Hematopoietic multipotent progenitor cell treated with erythropoietin and hydrocortisone succinate and interleukin-3 and kit ligand, for 8 days (in vitro differentiated cells): ENCODE measurements at places on chromosomes 2 and 18.

GRCh38 chr2:149164296-149164695, 125.8 kb downstream of the LYPD6B start:
- no peak for DNase-seq

DNA sequence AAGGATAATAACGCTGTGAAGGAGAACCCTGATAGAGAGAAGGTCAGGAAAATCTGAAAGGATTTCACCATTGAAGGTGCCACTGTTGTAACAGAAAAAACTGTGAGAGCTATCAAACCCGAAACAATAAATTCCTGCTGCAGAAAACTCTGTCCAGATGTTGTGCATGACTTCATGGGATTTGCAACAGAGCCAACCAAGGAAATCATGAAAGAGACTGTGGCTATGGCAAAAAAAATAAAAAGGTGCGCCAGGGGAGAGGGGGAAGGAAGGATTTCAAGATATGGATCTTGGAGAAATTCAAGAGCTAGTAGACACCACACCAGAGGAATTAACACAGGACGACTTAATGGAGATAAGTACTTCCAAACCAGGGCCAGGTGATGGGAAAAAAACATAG, 88.0 kb downstream of the LDLRAD4 start:
- DNase-seq = no peak

- no peak for DNase-seq
These were observed 221.7 kb downstream of the CDH20 start for GRCh38 chr18:61554946-61555361.

- DNase-seq = no peak
These were observed 107.4 kb upstream of the KCTD1 start for GRCh38 chr18:26655525-26656430.

- DNase-seq = no peak
These were observed 7.3 kb downstream of the CAPN10 start for GRCh38 chr2:240593703-240594451.

DNA sequence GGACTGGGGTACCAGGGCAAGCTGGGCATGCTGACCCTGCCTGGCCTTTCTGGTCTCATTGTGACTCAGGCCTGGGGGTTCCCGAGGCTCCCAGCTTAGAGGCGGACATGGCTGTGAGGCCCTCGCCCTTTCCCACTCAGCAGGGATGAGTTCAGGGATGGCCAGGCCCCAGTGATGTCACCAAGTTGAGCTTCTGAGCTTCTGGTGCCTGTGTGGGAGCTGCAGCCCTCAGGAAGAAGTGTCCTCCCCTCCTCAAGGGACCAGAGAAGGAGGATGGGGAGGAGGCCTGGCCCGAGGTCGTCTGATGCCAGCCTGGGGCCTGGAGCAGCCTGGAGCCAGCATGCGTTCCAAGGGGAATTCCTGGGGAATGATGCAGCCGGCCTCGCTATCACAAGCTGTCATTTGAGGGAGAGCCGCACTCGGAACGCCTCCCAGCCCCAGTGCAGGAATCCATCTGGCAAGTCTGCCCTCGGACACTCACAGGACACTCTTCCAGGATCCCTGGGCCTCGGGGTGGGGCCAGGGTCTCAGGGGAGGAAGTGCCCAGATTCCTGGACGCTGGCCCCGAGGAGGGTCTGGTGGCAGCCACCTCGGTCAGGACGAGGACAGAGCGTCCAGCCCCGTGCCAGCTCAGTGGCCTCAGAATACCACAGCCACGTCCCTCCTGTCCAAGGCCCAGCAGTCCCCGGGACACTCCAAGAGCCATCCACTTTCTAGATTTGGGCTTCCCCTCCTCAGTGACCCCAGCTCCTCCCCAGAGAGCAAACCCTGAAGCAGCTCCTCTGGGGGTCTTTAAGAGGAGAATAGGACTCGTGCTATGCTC, 61.2 kb upstream of the GPC1 start:
- DNase-seq = no peak

DNA sequence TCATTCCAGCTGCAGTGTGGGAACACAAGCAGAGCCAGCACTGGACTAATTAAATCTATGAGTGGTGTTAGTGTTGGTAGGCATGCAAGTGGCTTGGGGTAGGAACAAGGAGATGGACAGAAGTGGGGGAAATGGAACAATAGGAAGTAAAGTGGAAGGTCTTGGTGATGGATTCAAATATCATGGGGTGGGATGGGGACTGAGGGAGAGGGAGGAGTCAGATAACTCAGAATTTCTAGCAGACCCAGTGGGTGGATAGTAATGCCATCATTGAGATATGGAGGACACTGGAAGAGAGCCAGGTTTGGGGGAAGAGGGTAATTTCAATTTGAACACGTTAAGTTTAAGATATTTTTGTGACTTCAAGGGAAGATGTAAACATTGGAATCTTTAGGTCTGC, 2.9 kb upstream of the LNPK start:
- DNase-seq = peak; percentile 70

- no peak for DNase-seq
These were observed 177.4 kb downstream of the PARD3B start for GRCh38 chr2:204722691-204723090.

- DNase-seq = no peak
These were observed 850.6 kb upstream of the CHAC2 start for GRCh38 chr2:52916981-52917380.

GRCh38 chr2:67208887-67209500, 188.1 kb upstream of the ETAA1 start:
- no peak for DNase-seq

- no peak for DNase-seq
These were observed 18.6 kb downstream of the MAP4K3 start for GRCh38 chr2:39418491-39418890.

- DNase-seq = no peak
These were observed 236.0 kb downstream of the CLIP4 start for GRCh38 chr2:29351248-29351647.

DNA sequence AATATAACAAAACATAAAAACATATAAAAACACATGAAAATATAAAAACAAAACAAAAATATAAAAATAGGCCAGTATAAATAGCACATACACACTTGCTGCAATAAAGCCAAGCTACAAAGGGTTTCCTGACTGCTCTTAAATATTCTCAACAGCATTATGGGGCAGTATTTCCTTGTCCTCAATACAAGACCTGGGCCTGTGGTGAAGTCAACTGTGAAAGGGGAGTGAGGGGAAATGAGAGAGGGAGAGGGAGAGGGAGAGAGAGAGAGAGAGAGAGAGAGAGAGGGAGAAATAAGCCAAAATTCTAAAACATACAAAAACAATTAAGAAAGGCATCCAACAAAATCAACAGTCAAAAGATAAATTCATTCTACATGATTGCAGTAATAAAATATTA, 82.6 kb upstream of the NEDD4L start:
- DNase-seq = no peak

DNA sequence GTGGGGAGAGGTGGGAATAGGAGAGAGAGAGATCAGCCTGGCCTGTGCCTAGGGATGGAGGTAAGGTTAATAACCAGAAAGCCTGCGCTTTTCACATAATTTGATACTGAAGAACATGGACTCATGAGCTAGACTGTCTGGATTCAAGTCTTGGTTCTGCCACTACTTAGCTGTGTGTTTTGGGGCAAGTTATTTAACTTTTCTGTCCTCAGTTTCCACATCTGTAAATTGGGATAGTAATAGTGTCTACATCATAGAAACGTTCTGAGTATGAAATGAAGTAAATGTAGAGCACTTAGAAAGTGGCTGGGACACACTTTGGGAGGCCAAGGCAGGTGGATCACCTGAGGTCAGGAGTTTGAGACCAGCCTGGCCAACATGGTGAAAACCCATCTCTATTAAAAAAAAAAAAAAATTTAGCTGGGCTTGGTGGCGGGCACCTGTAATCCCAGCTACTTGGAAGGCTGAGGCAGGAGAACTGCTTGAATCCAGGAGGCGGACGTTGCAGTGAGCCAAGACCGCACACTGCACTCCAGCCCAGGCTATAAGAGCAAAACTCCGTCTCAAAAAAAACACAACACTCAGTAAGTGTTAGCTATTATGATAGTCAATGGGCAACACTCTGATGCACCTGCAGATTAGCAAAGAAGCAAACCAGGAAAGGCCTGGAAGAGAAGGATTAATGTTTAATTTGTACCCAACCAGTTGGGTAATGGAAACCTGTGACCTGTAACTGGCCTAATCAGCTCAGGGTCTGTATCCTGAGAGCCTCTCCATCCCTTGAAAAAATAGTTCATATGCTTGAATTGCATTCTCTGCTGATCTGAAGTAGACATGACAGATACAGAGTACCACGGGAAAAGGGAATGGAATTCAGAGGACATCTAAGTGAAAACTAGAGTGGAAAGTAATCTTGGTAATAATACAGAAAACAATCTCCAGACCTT, 6.8 kb downstream of the GALM start:
- no peak for DNase-seq

- no peak for DNase-seq
These were observed 142.6 kb upstream of the MSH6 start for GRCh38 chr2:47640356-47640755.

DNA sequence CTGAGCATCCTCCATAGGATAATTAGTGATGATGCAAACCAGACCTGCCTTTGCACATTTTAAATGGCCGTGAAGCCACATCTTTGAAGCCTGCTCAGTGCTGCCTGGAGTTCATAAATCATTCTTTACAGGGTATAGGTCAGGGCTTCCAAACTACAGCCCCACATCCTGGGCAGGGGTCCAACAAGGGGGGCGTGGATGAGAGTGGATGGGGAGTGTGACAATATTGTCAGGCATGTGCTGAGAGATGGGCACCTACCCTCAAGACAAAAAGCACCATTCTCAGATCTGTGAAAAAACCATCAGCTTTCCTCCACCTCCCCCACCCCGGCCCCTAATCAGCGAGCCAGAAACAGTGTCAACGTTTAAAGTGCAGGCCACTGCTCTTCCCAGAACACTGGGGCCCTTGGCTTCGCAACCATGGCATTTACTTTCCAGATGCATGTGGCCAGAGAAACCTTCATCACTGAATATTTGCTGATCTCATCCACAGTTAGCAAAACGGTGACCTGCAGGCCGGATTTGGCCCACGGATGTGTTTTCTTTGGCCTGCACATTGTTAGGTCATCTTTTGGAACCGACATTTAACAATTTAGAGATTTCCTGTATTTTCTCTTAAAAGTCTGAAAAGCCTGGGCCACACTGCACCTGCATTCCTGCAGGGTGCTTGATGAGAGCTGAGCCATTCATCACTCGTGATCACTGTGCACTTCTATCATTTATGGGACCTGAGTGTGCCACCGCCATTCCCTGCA, 130.7 kb downstream of the ANKRD44 start:
- DNase-seq = no peak

GRCh38 chr2:164697688-164698461, 76.6 kb upstream of the GRB14 start:
- DNase-seq = peak; percentile 40

DNA sequence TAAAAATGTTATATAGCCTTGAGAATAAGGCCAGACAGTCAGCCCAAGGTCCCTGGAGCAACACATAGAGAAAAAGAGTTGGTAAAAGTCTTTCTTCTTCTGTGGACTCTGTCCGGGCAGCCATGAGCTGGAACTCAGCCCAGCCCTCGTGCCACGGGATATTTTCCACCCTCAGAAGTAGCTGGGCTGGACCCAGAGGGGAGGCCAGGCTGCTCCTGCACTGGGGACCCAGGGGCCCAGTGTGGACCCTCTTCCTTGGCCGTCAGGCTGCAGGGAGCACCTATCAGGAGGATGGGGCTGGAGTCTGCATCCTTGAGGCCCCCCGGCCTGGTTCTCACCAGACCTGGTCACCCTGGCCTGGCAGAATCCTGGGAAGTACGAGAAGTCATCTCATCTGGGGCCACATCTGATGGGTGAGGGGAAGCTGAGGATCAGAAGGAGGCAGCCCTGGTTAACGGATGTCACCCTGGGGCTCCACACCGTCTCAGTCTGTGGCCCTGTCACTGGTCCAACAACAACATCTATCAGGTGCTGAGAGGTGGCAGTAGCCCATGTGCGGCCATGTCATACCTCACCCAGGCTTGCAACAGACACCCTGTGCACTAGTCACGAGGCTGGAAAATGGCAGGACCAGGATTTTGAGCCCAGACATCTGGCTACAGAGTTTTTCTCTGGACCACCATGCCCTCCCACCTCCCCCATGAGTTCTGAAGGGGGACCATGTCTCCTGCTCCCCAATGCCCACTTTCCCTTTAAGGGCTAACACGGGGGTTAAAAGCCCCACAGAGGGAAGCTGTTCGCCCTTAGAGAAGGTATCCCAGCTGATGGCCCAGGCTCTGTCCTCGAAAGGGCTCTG, 33.0 kb downstream of the SDC1 start:
- DNase-seq = no peak

GRCh38 chr18:74397572-74397971, 59.5 kb downstream of the DIPK1C start:
- no peak for DNase-seq

GRCh38 chr18:6775702-6776101, 46.2 kb downstream of the ARHGAP28 start:
- no peak for DNase-seq

- DNase-seq = no peak
These were observed 71.2 kb downstream of the SPATS2L start for GRCh38 chr2:200377355-200378336.

DNA sequence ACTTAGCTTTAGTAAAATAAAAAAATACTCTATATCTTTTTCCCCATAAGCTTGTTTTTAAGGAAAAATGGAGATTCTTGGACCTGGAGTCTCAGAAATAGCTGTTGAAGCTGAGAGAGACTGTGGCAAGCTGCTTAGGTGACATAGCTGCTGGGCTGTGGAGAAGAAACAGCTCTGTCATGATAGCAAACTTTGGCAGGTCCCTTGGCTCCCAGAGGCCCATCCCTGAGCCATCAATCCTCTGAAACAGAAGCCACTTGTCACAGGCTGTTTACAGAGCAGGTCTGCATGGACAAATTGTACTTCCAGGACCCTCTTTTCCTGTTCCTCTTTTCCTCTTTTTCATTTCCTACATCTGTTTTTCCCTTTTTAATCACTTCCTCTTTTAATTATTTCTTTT, 1370.1 kb upstream of the CRIM1 start:
- no peak for DNase-seq

DNA sequence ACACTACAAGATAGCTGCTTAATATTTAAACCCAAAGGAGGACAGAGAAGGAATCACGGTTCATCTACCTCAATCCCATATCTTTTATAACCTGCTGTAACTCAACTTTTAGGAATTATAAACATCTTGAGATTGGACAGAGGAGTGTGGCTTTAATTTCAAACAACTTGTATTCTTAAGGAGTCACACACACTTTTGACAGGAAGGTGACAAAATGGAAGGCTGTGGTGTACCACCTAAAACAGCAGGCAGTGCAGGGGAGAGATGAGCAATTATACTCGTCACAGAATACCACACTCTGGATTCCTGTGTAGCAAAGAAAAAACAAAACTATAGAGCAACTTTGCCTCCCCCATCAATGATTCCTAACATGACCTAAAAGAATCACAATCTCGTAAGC, 194.8 kb downstream of the ZEB2 start:
- DNase-seq = no peak

DNA sequence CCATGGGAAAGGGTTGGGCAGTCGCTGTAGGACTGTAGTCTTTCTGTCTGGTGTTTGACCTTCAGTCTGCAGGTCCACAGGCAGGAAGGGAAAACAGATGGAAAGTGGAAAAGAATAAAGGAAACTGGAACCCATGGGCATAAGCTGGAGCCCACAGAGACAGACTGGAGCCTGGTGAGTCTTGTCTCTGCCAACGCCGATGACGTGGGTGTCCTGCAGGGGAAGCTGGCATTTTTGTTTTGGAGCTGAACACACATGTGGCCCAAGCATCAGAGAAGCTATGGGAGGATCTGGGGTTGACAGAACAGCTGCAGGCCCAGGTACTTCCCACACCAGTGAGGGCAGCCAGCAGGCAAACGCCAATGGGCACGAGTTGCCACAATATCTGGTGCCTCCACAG, 28.2 kb upstream of the SOCS6 start:
- DNase-seq = no peak

GRCh38 chr2:98693477-98693876, 37.5 kb downstream of the MGAT4A start:
- DNase-seq = no peak

- no peak for DNase-seq
These were observed 50.7 kb downstream of the TRAPPC12 start for GRCh38 chr2:3430172-3430571.
